ENCODE measurements at places on chromosomes 16 and 17.
A peak's percentile ranks its signal among the peaks of the same experiment; 100 is the strongest.

DNA sequence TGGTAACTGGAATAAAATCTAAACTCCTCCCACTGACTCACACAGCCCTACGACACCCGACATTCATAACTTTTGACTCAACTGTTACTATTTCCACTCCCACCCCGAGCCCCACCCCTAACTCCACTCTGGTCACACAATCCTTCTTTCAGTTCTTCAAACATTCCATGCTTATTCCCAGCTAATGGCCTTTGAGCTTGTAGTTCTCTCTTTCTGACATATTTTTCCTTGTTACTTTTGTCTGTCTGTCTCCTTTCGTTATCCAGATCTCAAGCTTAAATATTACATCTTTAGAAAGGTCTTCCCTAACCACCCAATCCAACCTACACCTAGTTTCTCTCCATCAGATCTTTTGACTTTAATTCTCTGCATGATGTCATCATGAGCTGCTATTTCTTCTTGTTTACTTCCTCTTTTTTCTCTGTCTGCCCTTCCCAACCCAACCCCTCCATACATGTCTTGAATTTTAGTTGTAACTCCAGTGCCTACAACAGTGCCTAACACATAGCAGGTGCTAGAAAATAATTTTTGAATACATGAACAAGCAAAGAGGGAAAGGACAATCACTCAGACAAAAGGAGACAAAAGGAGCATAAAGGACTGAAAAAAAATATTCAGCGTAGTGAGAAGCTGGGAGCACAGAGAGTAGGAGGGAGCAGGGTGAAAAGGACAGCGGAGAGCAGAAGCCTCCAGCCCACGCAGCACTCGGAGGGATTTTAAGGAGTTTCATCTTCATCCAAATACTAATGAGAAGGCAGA lies 65.2 kb upstream of the SMIM36 start:
- DNase-seq: no peak

GRCh38 chr17:61678339-61678738 lies 87.3 kb upstream of the NACA2 start:
- DNase-seq: no peak

- DNase-seq: no peak
Observed at GRCh38 chr16:84527532-84528269, 23.2 kb upstream of the MEAK7 start.

DNA sequence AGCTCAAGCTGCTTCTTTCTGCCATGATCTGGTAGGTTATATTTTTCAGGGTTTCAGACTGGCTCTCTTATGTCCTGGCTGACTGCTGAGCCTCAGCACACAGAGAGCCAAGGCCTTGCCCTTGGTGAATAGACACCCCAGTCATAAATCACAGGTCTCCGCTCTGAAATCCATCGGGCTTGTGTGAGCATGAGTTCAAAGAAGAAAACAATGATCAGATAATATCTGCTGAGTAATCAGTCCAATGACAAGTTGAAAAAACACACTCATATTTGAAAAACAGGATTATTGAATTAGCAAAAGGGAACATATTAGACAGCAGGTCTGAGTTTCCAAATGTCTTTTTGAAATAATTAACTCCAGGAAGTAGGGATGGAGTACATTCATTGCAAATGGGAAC lies 51.1 kb upstream of the NDRG4 start:
- DNase-seq: no peak

- no peak for DNase-seq
Observed at GRCh38 chr16:16099320-16099719, 124.0 kb downstream of the ABCC6 start.

DNA sequence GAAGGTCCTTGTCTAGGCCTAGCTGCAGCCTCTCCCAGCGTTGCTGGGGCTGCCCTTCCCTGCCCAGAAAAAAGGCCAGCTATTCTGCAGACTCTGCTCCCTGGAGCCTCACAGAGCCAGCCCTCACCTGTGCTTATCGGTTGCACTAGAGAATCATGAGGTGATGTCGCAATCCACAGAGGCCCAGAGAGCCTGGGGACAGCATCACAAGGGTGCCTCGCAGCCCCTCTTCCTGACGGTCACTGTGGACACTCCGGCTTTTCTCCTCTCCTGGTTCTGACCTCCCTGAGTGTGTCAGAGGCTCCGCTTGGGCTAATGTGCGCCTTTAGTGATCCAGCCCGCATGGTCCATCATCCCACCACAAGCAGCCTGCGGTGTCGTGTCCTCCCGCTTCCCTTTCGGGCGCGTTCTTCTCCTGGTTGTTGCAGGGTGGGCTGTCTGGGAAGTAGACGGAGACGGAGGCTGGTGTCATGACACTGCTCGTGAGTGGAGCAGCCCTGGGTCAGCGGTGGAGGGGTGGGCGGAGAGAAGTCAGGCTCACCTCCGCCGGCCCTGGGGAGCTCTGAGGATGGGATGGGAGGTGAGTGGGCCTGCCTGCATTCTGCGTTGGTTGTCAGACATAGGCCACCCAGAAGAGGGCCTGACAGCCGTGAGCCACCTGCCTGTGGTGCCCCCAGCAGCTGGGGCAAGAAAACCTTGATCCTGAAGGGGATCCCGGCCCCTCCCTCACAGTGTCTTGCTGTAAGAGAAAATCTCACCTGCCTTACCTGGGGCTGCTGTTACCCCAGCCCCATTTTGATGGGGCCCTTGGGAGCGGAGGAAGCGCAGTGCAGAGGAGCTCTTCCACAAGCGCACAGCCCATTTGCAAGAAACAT lies 165.9 kb upstream of the CHMP6 start:
- DNase-seq: no peak

DNA sequence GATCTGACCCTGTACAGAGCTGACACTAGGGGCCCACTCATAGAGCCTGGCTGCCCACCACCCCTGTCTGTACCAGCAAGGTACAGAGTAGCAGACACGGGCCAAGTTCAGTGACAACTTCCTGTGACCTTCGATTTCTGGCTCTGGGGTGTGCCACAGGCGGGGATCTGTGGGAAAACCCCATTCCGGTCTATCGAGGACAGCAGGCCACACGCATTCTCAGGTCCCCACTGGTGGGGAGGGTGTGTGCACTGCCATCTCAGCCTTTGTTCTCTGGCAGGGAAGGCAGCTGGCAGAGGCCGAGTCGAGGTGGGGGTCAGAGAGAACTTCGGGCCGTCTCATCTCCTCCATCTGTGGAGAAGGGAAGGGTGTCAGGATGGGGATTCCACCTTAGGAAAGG lies 10.0 kb downstream of the NLE1 start:
- DNase-seq: no peak

GRCh38 chr17:27544350-27545131 lies 86.4 kb upstream of the LGALS9 start:
- peak; percentile 8 for DNase-seq

- DNase-seq: no peak
Observed at GRCh38 chr16:70494202-70494770, 29.1 kb downstream of the COG4 start.

- no peak for DNase-seq
Observed at GRCh38 chr17:48617471-48618255, 2.6 kb upstream of the HOXB8 start.

- DNase-seq: no peak
Observed at GRCh38 chr17:77125432-77125901, 15.3 kb upstream of the SEC14L1 start.

DNA sequence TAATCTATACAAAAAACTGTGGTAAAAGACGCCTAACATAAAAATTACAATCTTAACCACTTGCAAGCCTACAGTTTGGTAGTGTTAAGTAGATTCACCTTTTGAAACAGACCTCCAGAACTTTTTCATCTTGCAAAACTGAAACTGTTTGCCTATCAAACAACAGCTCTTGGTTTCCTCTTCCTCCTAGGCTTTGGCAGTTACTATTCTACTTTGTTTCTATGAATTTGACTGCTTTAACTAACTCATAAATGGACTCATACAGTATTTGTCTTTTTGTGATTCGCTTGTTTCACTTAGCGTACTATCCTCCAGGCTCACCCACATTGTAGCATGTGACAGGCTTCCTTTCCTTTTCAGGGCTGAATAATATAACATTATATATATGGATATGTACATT lies 97.0 kb downstream of the PRKCA start:
- DNase-seq: no peak

- no peak for DNase-seq
Observed at GRCh38 chr16:57730771-57731730, 4.5 kb upstream of the KATNB1 start.

DNA sequence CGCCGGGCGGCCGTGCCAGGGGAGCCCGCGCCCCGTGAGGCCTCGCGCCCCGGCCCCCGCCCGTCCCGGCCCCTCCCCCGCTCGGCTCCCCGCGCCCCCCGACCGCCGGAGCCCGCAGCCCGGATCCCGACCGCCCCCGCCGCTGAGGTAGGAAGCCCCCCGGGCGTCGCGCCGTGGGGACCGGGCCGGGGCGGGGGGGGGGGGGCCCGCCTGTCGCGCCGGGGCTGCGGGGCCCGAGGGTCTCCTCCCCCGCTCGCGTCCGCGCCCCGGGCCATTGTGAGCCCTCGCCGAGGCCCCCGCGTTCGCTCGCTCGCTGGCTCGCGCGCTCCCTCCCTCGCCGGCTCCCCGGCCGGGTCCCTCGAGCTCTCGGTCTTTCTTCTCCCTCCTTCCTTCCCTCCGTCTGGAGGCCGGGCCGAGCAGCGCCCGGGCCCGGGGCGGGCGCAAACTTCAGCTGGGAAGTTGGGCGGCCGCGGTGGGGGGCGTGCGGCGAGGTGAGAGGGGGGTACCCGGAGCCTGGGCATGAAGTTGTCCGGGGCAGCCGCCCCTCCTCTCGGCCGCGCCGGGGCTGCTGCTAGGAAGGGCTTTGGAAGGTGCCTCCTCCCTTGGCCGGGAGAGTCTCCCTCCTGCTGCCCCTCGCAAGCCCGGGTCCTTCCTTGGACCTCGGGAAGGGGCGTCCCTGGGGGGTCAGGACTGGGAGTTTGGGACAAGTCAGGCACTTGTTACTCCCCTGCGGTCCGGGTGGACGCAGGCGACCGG lies 419 bp downstream of the GLIS2 start:
- no peak for DNase-seq

- DNase-seq: no peak
Observed at GRCh38 chr16:69831212-69832123, 69.3 kb downstream of the WWP2 start.

DNA sequence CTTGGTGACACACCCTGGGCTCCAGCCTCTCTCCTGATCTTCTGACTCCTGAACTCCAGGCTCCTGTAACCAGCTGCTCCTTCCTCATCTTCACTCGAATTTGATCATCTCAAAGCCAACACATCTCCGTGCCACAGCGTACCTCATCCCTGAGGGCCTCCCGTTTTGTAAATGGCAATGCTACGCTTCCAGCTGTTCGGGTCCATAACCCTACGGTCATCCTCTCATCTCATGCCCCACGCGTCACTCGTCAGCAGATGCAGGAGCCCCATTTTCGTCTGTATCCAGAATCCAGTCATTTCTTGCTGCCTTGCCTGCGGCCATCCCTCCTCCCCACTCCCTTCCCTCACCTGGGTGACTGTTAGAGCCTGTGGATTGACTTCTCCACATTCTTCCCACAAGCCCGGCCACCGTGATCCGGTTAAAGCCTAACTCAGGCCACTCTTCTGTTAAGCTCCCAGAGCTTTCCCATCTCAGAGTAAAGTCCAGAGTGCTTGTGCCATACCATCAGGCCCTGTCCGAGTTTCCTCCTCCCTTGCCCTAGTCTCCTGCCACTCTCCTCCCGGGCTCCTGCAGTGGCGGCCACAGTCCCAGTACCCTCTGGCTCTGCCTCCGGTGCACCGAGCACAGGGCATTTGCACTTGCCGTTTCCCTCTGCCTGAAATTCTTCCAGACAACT lies 20.3 kb upstream of the AKTIP start:
- no peak for DNase-seq

DNA sequence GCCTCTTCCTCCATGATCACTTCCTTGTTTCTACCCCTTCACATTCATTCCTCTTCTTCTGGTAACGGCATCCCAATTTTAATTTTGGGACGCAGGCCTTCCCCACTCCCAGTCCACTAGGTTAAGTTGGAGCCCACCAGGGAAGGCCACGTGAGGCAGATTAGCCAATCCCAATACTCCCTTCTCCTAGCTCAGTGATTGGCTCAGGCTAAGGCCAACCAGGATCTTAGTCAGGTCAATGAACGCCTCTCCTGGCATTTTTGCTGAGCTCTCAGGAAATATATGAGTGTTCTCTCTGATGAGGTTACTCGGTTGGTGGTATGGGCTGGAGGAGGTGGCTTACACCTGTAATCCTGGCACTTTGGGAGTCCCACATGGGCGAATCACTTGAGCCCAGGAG lies 15.4 kb downstream of the SEZ6L2 start:
- no peak for DNase-seq

DNA sequence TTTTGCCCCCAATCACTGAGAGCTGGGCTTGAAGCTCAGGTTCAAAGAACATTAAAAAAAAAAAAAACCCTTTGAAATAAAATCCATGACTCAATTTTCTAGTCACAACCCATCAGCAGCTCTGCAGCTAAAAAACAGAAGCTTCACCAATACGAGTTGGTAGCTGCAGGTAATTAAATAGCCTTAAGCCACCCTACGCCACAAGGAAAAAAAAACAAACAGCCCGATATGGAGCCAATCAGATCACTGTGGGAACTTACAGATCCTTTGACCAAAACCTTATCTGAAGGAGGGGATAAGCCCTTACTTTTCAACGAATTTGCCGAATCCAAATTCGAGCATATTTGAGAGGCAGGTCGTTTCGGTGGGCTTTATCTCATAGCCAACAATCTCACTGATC lies 69.3 kb downstream of the DNAH3 start:
- no peak for DNase-seq

GRCh38 chr17:50190603-50191358 lies 10.7 kb downstream of the COL1A1 start:
- DNase-seq: no peak

DNA sequence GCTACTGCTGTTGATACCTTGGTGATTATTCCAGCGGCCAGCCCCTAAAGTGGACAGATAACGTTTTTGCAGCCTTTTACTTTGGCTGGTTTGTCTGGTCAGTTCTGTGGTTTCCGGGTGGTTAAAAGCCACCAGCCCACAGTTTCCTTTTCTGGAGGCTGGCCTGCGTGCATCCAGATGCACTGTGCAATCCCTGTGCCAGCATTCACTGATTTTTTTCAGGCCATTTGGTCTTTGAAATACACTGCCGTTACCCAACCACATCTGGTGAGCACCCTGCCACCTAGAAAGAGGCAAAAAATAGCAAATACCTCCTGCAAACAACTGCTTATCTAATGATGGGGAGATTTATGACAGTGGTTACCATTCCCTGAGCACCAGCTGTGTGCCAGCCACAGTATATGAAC lies 797 bp downstream of the NUDT7 start:
- DNase-seq: no peak

- no peak for DNase-seq
Observed at GRCh38 chr17:79678091-79678735, 52.5 kb upstream of the ENPP7 start.

DNA sequence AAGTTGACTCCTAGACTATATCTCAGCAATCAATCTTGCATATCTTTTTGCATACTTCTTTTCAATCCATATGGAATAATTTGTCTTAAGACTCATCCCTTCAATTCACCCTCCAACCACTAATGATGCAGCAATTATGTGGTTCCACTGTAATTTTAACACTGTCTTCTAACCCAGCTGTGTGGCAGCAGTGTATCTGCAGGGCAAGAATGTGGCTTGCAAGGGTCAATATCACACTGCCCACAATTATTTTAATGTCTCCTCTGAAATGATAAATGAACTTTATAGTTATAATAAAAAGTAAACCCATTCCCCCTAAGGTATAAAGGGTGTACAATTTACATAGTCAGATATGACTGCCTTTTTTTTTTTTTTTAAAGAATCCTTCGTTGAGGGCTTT lies 48.6 kb downstream of the FTO start:
- DNase-seq: no peak

Measured in stimulated activated CD8-positive, alpha-beta memory T cell treated with anti-CD3 and anti-CD28 coated beads, Interleukin-12 subunit alpha, Interleukin-12 subunit beta, amount 100 ng/mL, for 1 hour (primary cell).